Stimulated activated CD8-positive, alpha-beta memory T cell treated with anti-CD3 and anti-CD28 coated beads, Interleukin-15, amount 100 ng/mL, for 24 hours (primary cell): ENCODE measurements at places on chromosomes 5 and 9.

DNA sequence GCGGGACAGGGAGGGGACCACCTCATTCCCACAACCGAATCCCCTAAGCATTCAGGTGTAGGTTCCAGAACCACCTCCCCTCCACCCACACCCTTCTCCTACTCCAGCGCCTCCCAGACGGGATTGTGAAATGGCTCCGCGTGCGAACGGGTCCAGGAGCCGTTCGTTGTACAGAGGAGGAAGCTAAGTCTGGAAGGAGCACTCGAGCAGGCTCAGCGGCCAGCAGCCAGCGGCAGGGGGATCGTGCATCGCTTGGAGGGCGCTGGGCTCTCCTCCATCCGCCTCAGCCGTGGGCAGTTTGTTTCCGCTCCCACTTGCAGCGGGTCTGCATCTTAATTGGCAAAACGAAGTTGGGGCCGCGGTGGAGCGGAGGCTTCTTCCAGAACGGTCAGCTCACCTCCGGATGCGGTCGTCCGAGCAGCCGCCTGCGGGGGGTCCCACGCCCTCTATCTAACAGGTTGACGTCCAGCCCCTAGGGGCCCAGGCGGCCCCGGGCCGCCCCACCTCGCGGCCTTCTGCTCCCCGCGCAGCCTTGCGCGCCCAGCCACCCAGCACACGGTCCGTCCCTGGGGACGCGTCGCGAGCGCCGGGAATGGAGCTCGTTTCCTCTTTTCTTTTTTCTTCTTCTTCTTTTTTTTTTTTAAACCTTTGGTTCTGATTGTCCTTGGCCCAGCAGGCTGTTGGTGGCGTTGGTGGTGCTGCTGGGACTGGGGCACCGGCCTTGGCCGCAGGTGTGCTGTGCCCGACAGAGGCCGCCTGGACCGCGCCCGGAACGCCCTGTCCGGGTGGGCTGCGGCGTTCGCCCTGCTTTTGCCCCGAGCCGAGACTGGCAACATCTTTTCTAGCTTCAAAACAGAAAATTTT, 3.9 kb upstream of the BARX1 start:
- DNase-seq: no peak

GRCh38 chr5:36611520-36612274, 5.3 kb downstream of the SLC1A3 start:
- DNase-seq: no peak

GRCh38 chr9:106947106-106947900, 84.3 kb downstream of the ZNF462 start:
- DNase-seq: no peak

- DNase-seq: no peak
These were observed 1.6 kb downstream of the ARSI start for GRCh38 chr5:150301170-150301505.

DNA sequence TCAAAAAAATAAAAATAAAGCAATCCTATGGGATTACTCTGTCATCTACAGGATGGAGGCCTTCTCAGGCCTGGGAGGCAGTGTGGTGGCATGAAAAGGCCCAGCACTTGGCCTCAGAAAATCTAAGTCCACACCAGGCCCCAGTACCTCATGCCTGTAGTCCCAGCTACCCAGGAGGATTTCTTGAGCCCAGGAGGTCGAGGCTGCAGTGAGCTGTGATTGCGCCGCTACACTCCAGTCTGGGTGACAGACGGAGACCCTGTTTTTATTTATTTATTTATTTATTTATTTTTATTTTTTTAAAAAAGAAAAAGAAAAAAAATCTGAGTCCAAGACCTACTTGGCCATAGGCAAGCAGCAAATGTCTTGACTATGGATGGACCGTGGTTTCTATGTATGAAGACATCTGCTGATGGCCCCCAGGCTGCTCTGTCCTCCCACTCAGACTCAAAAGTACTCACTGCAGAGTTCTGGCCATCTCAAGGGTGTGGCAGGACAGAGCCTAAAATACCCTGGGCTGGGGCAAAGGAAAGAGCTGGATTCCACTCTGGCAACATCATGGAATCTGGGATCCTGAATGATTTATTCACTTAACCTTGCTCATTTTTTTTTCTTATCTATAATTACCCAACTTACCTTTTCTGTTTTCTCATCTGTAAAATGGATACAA, 55.0 kb downstream of the ARHGEF37 start:
- DNase-seq: no peak

DNA sequence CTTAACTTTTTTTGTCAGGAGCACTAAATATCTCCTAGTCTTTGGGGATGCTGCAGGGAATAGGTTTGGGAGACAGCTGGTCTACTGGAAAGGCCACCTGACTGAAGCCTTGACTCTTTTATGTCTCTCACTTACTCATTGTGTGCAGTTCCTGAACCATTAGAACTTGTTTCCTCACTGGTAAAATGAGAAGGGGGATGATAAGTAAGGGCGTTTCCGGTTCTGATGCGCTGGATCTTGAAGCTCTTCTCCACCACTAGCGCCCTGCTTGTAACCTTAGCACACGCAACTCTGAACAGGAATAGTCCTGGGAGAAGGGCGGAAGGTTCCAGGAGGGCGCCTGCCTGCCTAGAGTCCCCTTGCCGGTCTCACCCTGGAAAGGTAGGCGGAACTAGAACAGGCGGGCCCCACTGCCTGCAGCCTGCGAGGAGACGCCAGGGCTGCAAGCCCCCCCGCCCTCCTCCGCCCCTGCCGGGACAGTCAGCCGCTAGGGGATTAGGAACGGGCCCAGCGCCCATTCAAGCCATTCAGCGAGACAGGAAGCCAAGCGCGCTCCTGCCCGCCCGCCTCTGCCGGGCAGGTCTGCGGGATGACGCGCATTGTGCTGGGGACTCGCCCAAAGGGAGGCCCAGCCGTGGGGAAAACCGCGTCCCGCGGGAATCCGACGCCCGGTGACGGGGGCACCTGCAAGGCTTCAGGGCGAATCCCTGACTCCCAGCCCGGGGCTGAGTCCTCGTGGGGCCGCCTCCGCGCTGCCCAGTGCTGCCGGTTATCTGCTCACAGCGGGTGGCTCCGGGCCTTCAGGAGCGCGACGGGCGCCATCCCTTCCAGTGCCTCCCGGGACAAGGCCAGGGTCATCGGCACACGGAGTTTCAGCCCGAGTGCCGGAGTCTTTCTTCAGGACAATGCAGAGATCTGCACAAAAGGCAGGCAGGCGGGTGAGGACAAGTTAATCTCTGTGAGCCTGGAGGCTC, 44.0 kb upstream of the XPA start:
- DNase-seq: peak; percentile 6

GRCh38 chr9:85224729-85225128, 517.0 kb downstream of the AGTPBP1 start:
- no peak for DNase-seq

DNA sequence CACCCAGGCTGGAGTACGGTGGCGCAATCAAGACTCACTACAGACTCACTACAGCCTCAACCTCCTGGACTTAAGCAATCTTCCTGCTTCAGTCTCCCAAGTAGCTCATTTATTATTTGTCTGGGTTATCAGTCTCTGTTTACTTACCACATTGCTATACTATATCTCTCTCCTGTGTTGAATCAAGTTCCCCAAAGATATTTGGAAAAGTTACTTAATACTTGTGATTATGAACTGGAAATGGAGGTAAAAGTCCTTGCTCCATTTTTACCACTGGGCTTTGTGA, 55.6 kb downstream of the ANGPTL2 start:
- no peak for DNase-seq

DNA sequence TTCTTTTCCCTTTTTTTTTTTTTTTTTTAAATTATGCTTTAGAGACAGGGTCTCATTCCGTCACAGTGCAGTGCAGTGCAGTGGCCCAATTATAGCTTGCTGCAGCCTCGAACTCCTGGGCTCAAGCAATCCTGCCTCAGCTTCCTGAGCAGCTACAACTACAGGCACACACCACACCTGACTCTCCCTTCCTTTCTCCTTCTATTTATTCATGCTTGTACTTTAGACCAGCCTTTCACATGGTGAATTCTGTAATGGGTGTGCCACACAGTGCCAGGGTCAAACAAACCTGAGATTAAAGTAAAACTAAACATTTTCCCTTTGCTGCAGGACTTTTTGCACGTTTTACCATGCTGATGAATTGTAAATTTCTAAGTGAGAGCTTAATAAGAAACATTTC, 8.0 kb downstream of the SH3RF2 start:
- no peak for DNase-seq

DNA sequence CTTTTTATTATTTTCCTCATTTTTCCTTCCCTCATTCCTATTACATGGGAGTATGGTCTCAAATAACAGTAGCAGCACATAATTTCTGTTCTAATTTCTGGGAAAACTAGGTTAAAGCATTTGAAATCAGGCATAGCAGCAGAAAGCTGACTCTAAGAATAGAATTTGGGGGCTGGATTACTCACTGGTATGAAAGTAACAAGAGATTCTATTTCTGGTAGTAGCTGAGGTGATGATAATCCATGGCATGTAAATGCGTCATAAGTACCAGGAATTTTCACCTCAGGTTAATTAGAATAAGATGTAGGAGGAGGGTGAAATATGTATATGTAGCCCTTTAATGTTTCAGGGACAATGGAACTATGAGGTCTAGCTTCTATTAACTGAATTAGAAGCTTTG, 662.0 kb downstream of the PTPRD start:
- no peak for DNase-seq

GRCh38 chr5:80238778-80239679, 16.8 kb downstream of the SERINC5 start:
- DNase-seq: no peak

- no peak for DNase-seq
These were observed 75.4 kb downstream of the STK32A start for GRCh38 chr5:147310059-147310704.

GRCh38 chr5:75044406-75044805, 8.0 kb downstream of the GCNT4 start:
- no peak for DNase-seq

DNA sequence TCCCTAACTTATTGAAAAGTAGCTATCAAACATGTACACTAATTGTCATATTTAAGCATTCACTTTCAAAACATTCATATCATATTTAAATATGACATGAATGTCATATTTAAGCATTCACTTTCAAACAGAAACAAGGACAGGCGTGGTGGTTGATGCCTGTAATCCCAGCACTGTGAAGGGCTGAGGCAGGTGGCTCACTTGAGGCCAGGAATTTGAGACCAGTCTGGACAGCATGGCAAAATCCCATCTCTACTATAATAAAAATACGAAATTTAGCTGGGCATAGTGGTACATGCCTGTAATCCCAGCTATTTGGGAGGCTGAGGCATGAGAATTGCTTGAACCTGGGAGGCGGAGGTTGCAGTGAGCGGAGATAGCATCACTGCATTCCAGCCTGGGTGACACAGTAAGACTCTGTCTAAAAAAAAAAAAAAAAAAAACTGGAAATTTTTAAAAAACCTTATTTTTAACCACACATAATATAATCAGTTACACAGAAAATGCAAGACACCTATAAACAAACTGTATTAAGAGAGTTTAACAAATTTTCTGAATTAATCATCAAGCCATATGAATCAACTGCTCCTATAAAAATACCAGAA, 88.1 kb downstream of the LPAR1 start:
- DNase-seq: no peak

DNA sequence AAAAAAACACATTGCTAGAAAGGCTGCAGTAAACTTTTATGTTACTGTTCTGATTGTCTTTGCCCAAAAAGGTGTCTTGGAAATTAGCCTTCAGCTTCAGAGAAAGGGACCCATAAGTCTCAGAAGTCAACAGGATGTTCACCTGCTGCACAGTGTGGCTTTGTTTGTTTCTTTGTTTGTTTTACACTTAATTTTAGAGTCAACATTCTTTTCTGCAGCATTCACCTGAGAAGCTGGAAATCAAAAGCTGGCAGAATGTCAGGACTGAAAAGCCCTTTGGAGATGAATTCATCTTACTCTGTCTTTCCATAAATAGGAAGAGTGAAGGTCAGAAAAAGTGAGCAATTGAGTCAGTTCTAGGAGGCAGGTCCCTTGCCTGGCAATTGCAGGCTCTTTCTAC, 170.0 kb downstream of the PAPPA start:
- no peak for DNase-seq

DNA sequence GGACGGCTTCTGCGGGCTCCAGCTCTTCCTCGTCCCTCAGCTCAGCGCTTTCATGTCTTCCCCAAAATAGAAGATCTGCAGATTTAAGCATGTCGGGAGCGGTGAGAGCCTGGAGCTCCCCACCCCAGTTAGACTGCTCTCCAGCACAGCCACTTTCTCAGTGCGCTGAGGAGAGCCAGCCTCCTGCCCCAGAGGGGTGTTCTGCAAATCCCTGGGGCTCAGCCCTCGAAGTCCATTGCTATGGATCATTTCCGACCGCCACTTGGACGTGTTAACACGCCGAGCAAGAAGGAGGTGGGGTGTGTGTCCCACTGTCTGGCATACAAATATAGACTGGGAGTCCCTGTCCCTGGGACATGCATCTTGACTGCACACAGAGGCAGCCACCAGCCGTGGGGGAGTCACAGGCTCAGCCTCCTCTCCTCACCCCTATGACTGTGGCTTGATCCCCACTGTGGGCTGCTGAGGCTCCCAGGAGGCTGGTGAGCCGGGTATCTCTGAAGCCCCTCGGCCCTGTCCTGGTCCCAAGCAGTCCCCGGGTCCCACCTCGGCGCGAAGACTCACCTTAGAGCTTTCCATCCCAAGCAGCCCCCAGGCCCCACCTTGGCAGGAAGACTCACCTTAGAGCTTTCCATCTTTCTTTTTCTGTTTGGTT, 30.0 kb upstream of the RNF130 start:
- no peak for DNase-seq

GRCh38 chr5:17805227-17805825, 171.1 kb downstream of the TAF11L14 start:
- DNase-seq: no peak

GRCh38 chr9:123562844-123563346, 206.9 kb downstream of the CRB2 start:
- no peak for DNase-seq

DNA sequence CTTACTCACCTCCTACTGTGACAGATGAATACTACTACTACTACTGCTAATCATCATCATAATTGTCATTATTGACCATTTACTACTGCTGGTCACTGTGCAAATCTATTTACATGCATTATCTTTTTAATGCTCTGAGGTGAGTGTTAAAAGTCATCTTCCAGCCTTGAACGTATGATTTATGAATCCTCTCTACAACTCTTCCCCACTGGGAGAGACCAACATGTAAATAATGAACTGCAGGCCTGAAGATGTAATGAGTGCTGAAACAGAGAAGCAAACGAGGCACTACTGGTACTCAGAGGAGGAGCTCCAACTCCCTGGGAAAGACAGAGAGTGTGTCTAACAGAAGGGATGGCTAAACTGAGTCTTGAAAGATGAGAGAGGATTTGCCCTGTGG, 95.4 kb downstream of the JAKMIP2 start:
- DNase-seq: no peak

- no peak for DNase-seq
These were observed 99.4 kb upstream of the TARS1 start for GRCh38 chr5:33341351-33341750.

DNA sequence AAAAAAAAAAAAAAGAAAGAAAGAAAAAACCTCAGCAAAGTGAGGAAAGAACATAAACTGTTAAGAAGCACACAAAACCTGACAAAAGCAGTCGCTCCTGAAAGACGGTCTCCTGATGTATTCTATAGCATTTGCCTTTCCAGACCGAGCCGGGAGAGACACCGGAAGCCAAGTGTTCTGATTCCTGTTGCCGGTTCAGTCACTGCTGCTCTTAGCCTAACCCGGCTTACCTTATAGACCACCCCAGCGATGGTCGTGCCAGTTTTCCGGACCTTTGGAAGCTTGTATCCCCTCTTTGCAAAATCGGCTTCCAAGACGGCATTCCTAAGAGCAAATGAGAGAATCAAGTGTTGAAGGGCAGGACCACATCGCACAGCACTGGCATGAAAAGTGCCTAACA, 630 bp downstream of the PSMB7 start:
- no peak for DNase-seq
